ENCODE measurements at places on chromosomes 3 and 15.
A peak's percentile ranks its signal among the peaks of the same experiment; 100 is the strongest.

GRCh38 chr3:22491344-22491743 is 711.8 kb upstream of the UBE2E2 start:
- no peak for DNase-seq

DNA sequence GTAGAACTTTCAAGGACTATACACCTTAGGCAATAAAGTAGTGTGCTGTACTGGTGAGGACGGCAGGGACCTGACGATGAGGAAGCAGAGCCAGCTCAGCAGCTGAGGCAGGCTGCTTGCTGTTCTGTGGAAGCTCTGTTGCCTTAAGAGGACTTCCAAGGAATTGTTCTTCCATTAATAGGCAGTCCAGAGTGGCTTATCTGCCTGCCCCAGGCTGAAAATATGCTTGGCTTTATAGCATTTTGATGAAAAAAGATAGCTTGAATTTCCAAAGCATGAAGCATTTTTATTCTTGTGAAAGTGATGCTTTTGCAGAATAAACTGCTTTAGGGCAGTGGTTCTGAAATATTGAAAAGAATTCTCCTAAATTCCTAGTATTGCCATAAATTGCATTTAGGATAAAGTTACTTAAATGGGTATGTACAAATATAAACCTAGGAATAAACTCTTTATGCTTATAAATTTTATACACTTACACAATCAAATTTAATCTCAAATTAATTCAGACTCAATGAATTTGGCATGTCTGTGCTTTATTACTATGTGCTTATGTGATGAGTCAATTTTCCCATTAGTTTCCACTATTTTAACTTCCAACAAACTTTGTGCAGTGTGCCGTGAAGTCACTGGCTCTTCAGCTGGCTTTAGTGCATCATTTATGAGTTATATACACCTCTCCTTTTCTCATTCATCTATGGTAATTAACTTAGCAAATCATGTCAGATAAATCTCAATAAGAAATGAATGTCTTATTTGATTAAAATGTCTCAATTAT is 231.0 kb upstream of the RASGRP1 start:
- DNase-seq, result no peak

DNA sequence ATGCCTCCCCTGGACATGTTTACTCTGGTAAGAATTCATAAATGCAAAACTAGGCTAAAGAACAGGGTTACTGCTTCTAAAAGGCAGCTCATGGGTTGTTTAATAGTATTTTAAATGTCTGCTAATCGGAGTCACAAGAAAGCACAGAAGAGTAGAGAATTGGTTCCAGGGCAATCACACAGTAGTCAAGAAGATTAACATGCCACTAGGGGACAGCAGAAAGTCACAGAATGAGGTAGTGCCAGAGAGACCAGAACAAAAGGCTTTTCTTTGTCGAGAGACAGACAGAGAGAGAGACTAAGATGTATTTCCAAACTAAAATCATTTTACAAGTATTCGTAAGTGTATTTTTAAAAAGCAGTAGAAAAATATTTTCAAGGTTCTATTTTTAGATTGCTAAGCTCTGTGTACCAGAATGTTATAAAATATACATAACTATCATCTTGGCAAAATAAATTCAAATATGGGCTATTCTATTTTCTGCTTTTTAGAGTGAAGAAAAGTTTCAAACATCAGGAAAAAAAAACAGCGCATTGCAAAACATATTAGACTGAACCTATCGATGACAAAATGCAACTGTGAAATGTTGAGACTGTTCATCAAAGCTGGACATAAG is 78.3 kb upstream of the CDIN1 start:
- DNase-seq, result peak; percentile 26

GRCh38 chr15:67202091-67202490 is 52.4 kb downstream of the AAGAB start:
- DNase-seq, result no peak

GRCh38 chr3:183369117-183369516 is 59.3 kb downstream of the MCF2L2 start:
- peak; percentile 87 for DNase-seq

DNA sequence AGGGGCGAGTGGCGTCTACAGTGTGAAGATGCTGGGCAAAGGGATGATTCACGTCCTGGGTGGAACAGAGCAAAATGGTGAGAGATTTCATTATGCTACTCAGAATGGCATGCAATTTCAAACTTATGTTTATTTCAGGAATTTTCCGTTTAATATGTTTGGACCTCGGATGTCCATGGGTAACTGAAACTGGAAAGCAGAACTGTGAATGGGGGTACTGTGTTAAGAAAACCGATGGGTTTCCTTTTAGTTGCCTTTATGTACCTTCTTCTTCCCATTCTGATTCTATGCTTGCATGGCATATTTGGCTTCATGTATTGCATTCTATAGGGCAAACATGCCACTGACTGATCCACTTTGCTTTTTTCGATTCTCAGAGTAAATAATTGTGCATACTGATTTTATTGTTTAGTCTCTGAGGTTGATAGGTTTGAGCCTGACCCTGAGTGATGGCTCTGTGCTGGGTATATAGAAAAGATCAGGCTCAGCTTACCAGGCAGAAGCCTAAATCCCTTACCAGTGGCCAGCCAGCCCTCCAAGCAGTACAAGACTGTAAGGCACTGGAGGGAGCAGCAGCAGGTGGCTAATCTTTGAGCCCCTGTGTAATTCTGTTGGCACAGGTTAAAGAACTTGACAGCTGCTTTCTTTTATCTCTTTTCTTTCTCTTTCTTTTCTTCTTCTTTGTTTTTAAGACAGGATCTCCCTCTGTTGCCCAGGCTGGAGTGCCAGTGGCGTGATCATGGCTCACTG is 4.5 kb downstream of the QTRT2 start:
- DNase-seq, result no peak

- DNase-seq, result no peak
Observed at GRCh38 chr3:72162649-72163184, 377.8 kb upstream of the PROK2 start.

DNA sequence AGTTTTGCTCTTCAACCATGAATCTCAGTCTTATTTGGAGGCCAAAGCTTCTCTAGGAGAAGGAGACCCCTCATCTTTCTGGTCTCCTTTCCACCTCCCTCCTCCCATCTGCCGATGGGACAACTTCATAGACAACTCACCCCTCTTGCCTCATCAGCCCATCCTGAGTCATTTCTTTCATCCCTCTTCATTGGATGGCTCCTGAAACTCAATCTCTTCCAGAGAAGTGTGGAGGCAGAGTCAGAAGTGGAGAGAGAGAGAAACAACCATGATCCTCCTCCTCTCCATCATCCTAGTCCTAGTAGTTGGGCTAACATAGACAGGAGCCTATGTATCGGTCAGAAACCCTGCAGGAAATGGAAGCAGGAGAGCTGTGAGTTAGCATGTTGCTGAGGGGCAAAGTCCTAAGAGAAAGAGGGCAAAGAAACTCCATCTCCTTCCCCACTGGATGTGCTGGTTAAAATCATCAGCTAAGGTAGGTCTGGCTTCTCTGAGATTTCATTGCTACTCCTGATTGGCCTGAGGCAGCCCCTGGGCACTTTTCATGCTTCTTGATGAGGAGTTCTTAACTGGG is 21.3 kb upstream of the HCN4 start:
- DNase-seq, result no peak

DNA sequence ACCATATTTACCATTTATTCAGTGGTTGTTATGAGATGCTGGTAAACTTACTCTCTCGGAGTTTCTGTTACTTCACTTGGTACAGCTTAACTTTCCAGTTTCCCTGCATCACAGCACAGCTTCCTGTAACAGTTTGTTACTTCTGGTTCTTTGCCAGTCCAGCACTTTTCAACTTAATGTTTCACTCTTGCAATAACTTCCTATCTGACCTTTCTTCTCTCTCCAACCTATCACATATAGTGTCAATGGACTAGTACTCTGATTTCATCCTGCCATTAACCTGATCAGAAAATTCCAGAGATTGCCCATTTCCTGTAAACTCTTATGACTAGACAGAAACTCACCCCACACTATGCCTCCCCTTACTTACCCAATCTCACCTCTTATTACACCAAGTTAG is 3.9 kb upstream of the ATP11B start:
- DNase-seq, result peak; percentile 37

DNA sequence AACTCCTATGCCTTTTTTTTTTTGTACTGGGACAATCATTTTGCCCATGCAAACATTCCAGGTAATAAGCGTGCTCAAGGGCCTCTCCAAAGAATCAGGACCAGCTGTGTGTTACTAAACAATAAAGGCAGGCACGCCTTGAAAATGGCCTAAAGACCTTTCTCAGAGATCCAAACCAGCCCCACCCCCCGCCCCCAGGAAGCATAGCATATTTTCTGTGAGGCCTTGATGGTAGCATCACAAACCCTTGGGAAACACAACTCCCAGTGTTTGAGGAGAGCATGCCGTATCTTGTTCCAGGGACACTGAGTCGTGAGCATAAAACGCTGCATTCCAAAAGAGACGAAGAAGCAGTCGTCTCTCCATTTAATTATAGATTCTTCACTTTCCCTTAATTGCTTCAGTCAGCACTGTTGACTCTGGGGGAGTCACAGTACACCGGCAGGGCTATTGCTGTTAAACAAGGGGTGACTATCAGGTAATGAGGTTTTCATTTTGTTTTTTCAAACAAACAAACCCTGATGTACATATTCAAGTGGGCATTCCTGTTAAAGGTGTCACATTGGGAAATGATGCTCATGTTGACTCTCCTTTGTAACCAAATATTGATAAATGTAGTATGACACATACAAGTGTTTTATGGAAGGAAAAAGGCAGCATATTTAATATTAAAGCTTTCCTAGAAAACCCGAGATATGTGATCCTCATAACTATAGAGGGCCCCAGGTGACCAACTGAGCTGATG is 4.4 kb upstream of the TPM1 start:
- DNase-seq, result no peak

DNA sequence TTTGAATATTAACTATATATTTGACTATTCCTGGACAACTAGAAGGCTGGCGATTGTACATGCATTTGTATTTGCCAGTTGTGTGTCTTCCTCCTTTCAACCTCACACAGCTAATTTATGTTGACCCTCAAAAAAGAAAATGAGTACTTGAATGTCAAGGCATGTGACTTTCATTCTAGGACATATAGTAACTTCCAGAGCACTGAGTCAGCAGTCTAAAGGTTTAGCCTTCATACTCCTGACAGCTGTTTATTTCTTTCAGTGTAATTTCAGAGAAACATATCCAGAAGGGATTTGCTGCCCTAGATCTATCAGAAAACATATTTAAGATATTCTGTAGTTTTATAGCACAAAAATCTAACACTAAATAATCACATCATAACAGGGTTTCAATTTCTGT is 74.6 kb upstream of the GOLGA8J start:
- no peak for DNase-seq

- DNase-seq, result no peak
Observed at GRCh38 chr3:23242106-23242505, 39.0 kb downstream of the UBE2E2 start.

GRCh38 chr3:172808969-172809546 is 58.5 kb downstream of the ECT2 start:
- DNase-seq, result peak; percentile 64

GRCh38 chr3:140403608-140404007 is 274.3 kb upstream of the TRIM42 start:
- DNase-seq, result no peak

DNA sequence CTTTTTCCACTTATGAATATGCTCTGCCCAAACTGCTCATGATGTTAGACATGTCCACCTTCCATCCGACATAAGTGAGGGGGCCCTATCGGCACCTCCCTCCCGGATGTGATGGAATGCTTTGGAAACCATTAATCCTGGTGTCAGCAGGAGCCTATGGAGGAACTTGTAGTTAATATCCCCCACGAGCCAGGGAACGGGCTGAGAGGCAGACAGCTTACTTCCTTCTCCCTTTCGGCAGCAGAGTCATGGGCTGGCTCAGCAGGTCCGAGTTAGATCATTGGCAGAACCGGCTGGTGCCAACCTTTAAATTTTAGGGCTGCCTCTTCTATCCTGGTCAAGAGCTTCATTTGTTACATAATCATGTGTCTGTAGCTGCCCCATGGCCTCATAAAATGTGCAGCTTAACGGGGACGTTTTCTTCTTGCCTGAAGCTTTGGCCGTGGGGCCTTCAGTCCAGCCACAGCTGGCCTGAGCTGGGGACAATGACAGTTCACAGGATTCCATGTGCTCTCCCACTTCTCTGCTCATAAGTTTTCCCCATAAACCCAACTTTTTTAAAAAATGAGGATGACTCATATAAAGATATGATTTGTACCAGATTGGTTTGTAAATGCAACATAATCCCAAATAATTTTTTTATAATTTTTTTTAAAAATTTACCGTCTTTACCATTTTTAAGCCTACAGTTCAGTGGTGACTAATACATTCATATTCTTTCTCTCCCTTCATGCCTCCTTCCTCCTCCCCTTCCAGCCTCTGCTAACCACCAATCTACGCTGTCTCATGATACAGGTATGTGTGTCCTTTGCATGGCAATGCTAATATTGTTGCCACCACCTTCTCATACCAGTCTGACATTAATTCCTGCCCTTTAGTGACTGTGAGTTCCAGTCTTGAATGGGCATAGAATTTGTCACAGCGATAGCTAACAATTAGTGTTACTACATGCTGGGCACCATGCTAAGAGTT is 62.2 kb upstream of the RGMA start:
- DNase-seq, result peak; percentile 24

GRCh38 chr3:168275662-168276061 is 179.9 kb upstream of the GOLIM4 start:
- no peak for DNase-seq

GRCh38 chr15:58279106-58279505 is 140.9 kb downstream of the AQP9 start:
- DNase-seq, result no peak

GRCh38 chr15:49270541-49271421 is 100.7 kb downstream of the GALK2 start:
- no peak for DNase-seq

- DNase-seq, result peak; percentile 97
Observed at GRCh38 chr3:149816986-149817385, 4.0 kb downstream of the RNF13 start.
